HuH-7.5 (cell line): ENCODE measurements at places on chromosomes 2 and 18.

DNA sequence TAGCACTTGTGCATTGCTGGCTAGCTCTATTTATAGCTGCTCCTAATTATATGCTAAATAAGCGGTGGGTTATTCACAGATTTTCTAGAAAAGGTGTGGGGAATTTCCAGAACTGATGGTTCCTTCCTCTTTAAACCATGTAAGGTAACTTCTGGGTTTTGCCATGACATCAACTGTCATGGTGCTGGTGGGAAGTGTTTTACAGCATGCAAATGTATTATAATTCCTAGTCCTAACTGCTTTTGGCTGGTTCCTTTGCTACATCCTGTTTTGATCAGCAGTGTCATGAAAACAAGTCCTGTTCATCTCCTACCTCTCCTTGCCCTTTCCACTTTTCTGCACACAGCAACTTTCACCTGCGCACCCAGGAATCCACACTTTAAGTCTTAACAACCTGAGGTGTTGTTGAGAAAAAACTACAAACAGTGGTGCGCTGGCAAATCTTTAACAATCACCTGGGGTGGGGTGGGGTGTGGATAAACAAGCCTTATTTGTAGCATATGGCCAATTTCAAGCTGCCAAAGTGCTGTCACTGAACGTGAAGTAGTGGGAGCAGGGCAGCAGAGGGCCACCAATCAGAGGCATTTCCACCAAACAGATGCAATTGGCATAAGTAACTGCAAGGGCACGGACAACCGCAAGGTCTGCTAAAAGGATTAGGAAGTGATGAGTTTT, 33.4 kb upstream of the SKOR2 start:
- DNase-seq = no peak

- no peak for DNase-seq
Measured at GRCh38 chr2:31957354-31958139, 53.3 kb downstream of the MEMO1 start.

- no peak for DNase-seq
Measured at GRCh38 chr2:201223089-201224073, 37.0 kb upstream of the CASP8 start.

DNA sequence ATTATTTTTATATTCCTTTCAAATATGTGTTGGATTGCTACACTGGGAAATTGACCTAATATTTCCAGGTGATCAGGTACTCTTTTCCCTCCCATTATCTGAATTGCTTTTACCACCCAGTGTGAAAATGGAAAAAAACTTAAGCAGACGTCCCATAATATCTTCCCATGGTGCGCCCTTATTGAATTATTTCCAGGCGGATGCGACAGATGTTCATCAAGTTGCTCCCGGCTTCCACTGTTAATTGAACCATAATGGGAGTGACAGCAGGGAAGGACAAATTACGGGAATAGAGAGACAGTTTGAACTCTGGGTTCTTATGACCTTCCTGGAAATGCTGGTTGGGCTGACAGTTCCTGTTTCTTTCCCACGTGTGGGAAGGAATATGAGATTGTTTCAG, 93.3 kb downstream of the THSD7B start:
- no peak for DNase-seq

GRCh38 chr2:64692401-64692800, 38.7 kb upstream of the SERTAD2 start:
- no peak for DNase-seq

- DNase-seq = no peak
Measured at GRCh38 chr2:172307800-172308199, 119.6 kb upstream of the ITGA6 start.

DNA sequence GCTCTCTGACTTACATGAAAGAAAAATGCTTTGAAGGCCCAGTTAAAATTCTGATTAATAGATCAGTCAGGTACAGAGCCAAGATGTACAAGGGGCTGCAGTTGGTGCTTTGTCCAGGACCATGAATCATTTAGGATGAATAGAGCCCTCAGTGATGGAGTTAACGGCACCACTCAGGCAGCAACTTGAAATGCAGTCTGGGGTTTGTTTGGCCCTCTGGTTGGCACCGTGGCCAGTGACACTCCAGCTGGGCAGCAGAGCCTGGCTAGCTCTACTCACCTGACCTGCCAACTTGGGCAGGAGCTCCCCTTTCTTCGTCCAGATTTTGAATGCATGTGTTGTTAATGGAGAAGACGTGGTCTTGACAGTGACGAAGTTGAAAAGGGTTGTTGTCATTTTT, 493.0 kb upstream of the ACVR2A start:
- no peak for DNase-seq

- no peak for DNase-seq
Measured at GRCh38 chr2:33013684-33014110, 66.9 kb downstream of the LTBP1 start.

DNA sequence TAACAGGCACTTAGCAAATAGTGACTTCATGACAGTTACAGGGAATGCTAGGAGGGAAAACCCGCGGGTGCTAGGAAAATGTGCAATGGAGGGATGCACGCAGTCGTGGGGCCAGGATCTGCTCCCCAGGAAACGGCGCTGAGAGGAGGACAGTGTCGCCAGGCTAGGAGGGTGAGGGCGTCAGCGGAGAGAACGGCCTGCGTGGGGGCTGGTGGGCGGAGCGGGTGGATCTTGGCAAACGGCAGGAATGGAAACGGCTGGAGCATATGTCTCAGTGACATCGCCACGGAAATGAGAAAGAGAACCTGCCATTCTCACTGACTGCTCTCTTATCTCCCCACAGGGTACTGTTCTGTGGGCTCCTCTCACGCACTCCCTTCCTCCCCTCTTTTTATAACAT, 478.5 kb upstream of the ID2 start:
- no peak for DNase-seq

GRCh38 chr2:224764565-224765236, 48.5 kb upstream of the CCDC195 start:
- DNase-seq = no peak

DNA sequence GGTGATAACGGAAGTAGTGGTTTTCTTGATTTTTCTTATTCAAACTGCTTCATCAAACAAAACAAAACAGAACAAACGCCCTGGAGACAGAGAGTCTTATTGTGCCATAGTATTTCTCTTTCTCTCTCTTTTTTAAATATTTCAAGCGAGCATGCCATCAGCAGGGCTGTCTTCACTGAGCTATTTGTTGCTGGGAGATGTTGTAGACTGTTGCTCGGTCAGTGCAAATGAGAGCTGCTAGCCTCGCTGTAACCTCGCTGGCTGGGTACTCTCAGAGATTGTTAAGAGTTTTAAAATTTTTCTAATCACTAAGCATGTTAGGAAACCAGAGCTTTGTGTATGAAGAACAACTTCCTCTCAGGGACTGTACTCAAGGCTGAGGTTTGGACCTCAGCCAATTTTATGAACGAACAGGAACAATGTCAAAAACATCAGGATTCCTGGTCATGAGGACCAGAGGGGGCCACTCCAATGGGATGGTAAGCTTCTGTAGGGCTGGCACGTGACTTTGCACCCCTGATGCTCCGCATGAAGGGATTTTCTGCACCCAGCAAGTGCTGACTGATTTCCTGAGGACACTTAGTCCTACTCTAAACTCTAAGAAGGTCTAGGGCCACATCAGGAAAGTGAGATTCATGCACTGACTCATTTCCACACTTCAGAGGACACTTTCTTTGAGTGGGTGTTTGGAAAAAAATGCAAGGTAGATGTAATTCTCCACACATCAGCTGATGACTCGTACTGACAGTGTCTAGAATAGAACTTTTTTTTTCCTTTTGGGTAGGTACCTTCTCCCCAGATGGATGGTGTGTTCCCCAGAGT, 59.8 kb upstream of the IL1R1 start:
- DNase-seq = no peak

DNA sequence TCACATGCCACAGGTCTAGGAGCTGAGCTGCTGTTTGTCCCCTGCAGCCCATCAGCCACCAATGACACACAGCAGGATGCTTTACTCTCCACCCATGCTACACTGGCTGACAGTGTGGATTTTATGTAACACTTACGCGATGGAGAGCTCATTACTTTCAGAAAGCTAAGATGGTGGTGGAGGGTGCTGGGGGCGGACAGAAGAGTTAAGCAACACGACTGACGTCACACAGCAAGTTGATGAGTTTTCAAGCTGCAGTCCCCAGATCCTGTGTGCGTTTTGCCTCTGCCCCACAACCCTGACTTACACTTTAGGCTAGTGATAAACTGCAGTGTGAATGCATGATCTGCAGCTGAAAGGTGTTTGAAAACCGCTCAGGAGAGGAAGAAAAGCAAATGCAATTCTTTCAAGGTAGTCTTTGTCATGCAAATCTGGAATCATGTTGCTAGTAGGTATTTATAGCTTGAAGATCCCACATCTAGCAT, 42.4 kb downstream of the MRPS5 start:
- DNase-seq = no peak

DNA sequence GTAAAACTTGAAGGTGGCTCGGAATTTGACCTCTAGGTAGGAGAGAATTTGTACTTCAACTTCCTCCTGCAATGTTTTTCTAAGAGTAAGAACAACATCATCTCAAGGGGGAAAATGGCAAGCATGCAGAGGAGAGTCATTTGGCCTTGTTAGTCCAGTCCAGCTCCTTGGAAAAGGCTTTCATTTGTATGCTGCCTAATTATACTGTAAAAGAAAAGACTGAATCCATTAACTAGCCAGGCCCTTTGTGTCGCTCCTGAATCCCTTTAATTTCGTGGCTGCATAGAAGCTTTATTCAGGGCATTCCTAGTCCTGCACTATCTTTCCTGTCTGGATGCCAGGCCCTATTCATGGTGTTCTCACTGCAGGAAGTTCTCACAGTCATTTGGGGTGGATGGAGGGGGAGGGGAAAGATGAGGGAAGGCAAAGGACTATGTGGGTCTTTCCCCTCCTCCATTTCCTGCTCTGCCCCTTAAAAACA, 36.0 kb downstream of the PHLPP1 start:
- no peak for DNase-seq
